ENCODE measurements at places on chromosomes 3 and 15. TPM values are rescaled to one million over a fixed set of nuclear protein-coding genes. Genes with fewer than 3 reads are reported as not detected.

GRCh38 chr3:140206196-140207040, 271.4 kb downstream of the CLSTN2 start:
- no peak for DNase-seq

DNA sequence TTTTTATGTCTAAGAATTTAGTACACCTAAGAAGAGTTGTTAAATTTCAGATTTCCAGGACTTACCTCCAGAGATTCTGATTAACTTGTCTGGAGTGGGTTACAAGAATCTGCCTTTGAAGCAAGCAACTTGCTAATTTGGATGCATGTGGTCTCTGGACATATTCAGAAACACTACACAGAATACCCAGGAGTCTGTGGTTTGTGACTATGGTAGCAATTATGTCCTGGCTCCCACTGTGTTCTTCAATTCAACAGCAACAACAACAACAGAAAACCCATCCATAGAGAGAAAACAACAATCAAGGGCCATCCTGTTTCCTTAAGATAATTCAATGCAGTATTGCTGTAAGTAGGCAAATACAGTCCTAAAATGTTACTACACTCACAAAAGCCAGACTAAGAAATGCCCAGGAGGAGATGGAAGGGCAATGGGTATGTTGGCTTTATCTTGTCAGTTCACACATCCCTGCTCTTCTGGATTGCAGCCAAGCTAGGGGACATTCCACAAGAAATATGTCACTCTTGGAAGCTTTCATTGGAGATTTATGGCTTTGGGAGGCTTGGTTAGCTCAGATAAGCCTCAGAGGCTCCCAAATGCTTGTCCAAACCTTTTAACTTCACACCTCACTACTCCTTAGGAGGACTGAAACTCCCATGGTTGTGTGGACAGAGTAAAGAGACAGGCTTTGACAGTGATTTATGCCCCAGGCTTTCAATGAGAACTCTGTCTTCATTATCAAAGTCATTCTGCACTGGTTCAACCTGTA, 99.4 kb upstream of the MRPL3 start:
- DNase-seq, result no peak

DNA sequence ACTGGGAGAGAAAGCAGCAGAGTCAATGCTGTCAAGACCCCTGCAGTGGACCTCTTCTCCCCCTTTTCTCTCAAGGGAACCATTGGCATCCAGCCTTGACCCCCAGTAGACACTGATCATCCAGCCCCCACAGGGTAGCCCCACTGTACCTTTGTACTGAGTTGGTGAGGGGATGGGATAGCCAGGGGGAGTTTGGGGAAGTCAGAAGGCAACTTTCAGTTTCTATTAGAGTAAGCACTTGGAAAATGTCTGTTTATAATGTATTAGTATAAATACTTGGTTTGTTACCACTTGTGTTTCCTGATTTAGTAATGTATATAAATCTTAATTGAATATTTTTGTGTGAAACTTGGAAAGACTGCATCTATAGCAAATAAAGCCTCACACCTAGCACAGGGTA, 25.0 kb downstream of the DAG1 start:
- DNase-seq, result no peak

DNA sequence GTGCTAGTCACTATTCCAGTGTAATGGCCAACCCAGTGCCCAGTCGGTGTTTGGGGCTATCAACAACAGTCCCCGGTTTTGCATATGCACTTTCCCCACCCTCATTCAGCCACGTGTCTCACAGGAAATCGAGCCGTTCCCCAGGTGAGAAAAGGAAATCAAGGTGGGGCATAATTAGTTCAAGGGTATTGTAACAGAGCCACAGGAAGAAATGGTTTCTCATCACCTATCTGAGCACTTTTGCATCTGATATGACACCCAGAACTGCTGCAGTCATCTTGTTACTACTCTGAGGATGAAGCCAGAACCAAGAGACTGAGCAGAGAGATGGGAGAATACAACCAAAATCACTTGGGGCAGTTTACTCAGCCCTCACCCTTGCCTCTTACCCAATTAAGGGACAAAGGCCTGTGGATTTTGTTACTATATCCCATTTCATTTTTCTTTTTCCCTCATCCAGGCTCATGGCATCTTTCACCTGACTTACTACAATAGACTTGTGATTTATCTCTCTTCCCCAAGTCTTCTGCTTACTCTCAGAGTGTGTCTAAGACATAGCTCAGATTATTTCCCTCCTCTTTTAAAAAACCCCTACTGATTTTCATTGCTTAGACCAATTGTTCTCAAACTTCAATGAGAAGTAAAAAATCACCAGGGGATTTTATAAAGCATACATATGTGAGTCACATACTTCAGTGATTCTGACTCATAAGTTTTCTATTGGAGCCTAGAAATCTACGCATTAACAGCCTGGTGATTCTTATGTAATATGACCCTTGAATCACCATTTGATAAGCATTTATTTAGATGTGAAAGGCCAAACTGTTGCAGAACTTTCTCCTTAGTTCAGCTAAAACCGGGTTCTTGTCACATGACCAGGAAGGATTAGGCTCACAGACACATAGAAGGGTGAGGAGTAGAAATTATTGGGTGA, 40.5 kb downstream of the TRAT1 start:
- no peak for DNase-seq

DNA sequence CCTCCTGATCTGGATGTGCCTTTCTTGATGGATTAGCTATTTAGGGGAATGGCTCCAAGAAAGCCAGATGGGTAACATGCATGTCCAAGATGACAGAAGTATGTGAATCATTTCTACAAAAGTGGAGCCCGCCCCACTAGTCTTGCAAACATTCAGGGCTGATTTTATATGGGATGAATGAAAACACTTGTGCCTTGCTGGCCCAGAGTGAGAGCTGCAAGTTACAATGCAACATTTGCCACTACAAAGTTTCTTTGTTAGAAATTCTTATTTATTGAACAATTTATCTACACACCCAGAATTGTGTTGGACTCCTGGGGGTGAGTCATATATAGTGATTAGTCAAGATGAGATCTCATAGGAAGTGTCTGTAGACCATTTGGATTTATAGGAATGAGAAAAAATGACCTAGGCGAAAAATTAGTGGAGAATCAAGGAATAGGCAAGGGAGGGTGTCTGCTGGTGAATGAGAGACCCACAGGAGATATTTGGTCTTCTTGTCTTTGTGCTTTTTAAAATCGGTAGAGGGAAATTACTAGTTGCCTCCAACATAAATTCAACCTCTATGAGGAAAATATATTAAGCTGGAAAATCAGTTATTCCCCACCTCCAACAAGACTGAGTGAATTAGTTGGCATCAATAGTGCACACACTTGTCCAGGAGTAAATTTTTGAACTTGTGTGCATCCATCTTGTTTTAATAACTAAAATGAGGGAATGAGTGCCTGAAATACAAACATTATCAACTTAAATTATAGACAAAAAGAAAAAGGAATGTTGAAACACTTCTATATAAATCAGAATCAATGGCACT, 53.5 kb upstream of the DCBLD2 start:
- no peak for DNase-seq

DNA sequence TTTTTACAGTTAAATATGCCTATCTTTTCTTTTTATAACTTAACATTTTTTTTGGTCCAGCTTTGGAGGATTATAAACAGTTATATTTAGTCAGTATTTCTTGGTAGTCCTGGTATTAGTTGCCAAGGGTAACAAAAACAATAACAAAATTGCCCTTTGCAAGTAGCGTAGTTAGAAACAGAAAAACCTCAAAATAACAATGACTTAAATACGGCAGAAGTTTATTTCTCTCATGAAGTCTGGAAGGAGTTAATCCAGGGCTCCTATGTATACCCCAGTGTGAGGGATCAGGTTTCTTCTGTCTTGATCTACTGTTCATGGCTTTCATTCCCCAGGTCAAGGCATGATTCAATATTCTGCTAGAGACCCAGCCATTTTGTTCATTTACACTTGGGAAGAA, 14.1 kb upstream of the MYH15 start:
- no peak for DNase-seq

DNA sequence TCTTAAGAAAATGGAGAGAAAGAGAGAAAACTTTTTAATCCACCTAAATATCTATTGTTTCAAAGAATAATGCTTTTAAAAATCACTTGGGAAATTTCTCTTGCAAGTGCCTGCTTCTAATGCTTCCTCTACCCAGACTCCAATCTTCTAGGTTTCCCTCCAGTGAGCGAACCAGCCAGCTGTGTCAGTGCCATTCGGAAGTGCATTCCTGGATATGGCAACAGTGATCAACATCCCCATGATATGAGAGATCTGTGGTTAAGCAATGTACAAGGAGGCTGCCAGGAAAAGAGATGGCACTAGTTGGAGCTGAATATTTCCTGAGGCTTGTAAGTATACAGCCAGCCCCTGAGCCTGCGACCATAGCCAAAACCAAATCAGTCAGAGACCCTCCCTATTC, 53.3 kb upstream of the KCNMB2 start:
- no peak for DNase-seq

DNA sequence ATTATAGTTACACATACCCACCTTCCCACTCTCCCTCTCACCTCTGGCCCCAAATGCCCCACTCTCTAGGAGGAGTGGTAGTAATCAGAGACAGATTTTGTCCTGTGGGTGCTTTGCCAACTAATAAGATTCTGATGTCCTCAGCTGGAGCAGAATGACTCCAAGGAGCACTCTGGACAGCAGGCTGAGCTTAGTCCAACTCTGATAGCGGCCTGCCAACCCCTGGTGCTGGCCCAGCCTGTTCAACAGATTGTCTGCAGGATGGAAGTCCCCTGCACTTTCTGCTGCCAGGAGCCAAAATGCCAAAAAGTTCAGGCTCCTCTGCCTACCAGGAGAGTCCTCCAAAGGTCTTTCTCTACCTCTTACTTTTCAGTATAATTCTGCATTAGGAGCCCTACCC, 160.5 kb upstream of the UMPS start:
- DNase-seq, result no peak

DNA sequence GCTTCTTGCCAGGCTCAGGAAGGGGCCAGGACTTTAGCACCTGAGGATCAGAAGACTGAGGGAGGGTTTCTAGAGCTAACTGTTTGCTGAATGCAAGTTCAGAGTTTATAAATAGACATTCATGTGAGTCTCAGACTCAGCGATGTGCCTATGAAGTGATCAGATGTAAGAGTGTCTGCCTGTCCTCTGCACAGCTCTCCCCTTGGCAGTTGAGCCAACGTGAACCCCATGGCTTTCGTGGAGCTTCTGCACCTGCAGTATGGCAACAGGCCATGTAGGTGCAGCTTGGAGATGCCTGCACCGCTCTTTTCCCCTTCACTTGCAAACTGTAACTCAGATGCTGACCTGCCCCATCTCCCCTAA, 141.9 kb downstream of the CHDH start:
- no peak for DNase-seq

- no peak for DNase-seq
Observed at GRCh38 chr3:8069471-8069870, 432.2 kb upstream of the LMCD1 start.

GRCh38 chr15:29690765-29691475, 131.3 kb downstream of the TJP1 start:
- no peak for DNase-seq

DNA sequence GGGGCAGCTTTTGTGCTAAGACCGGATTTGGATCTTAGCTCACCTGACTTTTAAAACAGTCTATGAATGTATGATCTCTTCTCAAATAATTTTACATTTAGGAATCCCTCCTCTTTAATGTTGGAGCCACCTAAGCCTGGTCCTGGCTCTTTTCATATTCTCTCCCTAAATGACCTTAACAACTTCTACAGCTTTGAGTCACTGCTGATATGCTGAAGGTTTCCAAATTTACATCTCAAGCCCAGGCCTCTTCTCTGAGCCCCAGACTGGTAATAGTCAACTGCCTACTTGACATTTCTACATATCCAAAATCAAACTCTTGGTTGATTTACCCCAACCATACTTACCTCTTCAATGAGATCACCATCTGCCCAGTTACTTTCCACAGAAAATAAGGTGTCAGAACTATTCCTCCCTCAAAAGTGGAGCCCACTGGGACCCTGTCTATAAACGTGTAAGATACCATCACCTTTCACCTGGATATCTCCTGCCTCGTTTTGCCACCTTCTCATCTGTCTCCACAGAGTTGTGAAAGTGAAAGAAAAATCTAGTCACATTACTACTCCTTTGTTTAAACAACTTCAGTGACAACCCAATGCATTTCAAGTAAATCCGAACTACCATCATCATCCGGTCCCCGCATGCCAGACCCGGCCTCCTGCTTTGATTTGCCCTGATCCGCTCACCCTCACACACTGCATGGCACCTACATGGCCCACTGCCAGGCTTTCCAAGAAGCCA, 48.8 kb downstream of the UBP1 start:
- DNase-seq, result no peak

B3GNT5 gene
- 3.6 TPM for total RNA-seq

C3orf20 gene
- total RNA-seq, result not detected

TIGIT gene
- total RNA-seq, result 0.28 TPM
